Stimulated activated CD8-positive, alpha-beta memory T cell treated with anti-CD3 and anti-CD28 coated beads, Interleukin-2, amount 100 ng/mL, for 1 hour (primary cell): ENCODE measurements at places on chromosomes 2 and 18.

DNA sequence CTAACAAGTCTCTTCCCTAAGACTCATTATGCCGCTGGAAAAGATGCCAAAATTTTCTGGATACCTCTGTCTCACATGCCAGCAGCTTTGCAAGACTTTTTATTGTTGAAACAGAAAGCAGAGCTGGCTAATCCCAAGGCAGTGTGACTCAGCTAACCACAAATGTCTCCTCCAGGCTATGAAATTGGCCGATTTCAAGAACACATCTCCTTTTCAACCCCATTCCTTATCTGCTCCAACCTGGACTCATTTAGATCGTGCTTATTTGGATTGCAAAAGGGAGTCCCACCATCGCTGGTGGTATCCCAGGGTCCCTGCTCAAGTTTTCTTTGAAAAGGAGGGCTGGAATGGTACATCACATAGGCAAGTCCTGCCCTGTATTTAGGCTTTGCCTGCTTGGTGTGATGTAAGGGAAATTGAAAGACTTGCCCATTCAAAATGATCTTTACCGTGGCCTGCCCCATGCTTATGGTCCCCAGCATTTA is 26.3 kb downstream of the DHRS9 start:
- DNase-seq = no peak

DNA sequence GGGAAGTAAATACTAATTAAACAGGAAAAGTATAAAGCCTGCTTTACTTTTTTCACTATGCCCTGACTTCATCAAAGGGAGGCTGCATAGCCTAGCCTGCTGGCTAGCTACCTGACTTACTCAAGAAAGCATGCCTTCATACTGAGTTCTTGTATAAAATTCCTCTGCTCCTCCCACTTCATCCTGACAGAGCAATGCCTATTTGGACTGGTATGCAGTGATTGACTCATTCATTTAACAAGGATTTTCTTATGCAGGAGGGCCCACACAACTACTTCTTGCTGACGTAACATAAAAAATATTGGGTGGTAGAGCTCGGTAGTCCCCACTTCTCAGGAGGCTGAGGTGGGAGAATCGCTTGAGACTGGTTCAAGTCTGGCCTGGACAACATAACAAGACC is 70.5 kb downstream of the PRPF40A start:
- no peak for DNase-seq

- DNase-seq = no peak
Observed at GRCh38 chr2:96503637-96504243, 1.4 kb downstream of the NEURL3 start.

- no peak for DNase-seq
Observed at GRCh38 chr2:67503066-67503795, 106.1 kb downstream of the ETAA1 start.

- DNase-seq = no peak
Observed at GRCh38 chr2:75375646-75376582, 176.6 kb upstream of the TACR1 start.

GRCh38 chr18:79953971-79954651 is 2.7 kb upstream of the SLC66A2 start:
- DNase-seq = no peak

- no peak for DNase-seq
Observed at GRCh38 chr2:158979772-158980171, 11.3 kb downstream of the TANC1 start.

DNA sequence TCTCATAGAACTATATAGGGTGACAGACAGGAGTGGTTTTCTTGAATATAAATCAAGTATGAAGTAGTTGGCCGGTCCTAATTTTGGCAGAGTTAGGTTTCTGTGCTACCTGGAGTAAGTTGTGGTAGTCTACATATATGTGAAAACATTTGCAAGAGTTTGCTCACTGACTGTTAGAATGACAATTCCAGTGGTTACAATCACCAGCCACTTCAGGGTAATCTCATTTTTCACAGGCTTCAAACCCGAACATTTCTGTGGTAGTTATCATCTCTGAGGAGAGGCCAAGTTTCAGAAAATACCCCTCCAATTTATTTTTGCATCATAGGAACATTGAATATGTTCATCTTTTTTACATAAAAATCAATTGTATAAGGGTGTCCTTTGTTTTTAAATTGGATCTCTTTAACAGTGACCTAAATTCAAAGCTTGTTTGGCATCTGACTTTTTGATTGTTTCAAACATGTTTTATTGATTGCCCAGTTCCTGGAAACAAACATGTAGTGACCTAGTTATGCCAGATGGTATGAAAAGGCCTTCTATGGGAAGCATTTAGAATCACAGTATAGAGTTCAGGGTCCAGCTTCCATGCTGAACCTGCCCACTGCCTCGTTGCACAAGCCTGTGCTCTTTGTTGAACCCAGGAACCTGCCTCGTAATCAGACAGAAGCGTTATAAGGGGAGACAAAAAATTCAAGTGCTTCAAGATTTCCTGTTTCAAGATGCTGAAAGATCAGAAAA is 250.6 kb downstream of the LTBP1 start:
- DNase-seq = no peak

GRCh38 chr2:240785424-240786335 is 34.3 kb downstream of the KIF1A start:
- DNase-seq = no peak

DNA sequence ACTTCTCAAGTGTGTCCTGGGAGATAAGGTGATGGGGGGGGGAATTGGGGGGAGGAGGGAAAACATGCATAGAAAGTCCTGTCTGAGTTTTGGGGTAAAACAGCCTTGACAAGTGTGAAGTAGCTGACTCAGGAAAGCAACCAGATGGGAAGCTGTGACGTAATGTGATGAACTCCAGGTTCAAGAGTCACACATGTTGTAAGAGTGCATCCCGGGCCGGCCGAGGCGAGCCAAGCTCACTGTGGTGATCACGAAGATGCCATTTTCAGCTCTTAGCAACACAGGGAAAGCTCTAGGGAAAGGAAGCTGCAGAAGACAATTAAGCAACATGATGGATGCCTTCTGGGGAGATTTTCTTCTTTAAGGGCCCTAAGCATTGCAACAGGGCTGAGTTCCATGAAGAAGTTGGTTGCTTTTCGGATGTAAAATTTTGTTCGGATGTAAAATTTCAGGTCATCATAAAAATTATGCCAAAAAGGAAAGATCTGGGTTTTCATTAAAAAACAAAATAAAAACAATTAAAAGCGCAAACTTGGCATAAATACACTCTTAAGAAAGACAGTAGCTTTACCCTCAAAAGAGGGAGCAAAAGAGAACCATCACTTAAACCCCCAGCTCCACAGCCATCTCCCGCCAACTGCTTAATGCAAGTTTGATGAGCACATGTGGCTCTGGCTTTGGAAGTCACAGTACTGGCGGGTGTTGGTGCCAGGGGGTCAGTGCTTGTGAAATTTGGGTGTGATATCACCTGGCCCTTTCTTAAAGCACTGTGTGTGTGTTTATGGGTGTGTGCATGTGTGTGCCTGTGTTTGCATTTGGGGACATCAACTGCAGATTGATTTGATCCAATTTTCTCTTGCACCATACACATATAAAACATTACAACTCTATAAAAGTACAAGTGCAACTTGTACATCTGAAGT is 19.1 kb downstream of the SERTAD2 start:
- DNase-seq = no peak

- no peak for DNase-seq
Observed at GRCh38 chr18:8848541-8848940, 143.2 kb downstream of the MTCL1 start.

DNA sequence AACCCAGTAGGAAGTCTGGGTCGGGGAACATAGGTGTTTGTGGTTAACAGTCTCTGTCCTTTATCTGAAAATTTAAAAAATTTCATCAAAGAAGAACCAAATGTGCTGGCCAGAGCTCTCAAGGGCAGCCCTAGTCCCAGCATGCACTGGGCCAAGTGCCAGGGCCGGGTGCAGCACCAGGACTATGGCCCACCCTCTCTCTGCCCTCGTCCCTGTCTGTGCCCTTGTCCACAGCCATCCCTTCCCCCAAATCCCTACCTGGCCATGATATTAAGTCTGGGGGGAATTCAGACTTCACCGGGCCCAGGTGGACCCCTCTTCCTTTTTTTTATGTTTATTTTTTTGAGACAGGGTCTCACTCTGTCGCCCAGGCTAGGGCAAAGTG is 14.4 kb upstream of the ZFP36L2 start:
- DNase-seq = no peak

- DNase-seq = no peak
Observed at GRCh38 chr2:224948859-224949258, 93.4 kb downstream of the DOCK10 start.

DNA sequence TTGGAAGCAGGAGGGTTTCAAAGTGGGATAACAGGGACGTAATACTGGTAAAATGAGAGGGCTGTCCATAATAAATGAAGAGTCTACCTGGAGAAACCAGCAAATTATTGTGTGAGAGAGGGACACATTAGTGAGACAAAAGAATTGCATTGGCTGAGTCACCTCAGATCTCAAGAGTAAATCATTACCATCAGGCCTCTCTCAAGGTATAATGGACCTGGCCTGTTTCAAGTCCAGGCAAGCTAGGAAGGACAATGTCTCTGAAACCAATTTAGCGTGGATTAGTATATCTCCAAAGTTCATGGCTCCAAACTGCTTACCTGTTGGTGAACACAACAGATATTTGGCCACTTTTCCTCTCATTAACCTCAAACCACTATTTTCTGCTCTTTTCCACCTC is 471.4 kb downstream of the CMPK2 start:
- DNase-seq = no peak

DNA sequence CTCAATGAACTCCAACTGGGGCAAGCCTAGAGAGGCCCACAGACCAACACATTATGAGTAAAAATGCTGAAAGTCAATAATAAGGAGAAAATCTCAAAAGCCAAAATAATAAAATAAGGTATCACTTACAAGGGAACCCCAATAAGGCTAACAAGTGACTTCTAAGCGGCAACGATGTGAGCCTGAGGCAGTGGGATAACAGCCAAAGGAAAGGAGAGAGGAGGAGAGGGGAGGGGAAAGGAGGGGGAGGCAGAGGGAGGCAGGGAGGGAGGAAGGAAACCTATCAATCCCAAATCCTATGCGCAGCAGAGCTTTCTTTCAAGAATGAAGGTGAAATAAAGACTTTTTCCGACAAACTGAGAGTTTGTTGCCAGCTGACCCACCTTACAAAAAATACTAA is 6.0 kb upstream of the NFATC1 start:
- no peak for DNase-seq

DNA sequence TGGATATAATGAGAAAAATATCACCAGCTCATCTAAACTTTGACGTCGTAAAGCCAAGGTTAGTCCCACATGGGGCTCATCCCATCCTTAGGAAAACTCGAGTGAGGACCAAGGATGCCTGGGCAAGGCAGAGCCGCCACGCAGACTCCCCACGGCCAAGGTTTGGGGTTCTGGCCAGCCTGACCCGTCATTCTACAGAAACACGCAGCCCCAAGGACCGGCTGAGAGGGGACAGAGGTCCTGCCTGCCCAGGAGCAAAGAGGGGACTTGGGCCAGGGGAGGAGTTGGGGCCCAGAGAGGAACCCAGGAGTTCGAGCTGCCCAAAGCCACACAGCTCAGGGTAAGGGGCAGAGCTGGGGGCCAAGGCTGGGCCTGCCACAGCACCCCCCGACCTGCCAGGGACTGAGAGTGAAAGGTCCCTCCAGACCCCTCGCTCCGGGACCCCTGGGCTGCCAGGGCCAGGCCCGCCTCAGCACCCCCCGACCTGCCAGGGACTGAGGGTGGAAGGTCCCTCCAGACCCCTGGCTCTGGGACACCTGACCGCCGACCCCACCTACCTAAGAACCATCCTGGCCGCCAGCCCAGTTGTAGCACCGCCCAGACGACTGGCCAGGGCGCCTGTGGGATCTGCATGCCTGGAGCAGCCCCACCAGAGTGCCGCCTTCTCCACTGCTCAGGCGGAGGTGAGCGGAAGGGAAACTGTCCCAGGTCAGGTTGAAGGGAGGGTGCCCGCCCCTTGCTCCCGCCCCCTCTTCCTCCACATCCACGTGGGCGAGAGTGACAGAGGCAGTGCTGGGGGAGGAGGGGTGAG is at the start of gene PDCD1:
Gene PDCD1 (minus strand): TSS at position 689 of the 811 bp plus-strand sequence. CDS start 56 bp downstream, at position 633.
- no peak for DNase-seq

DNA sequence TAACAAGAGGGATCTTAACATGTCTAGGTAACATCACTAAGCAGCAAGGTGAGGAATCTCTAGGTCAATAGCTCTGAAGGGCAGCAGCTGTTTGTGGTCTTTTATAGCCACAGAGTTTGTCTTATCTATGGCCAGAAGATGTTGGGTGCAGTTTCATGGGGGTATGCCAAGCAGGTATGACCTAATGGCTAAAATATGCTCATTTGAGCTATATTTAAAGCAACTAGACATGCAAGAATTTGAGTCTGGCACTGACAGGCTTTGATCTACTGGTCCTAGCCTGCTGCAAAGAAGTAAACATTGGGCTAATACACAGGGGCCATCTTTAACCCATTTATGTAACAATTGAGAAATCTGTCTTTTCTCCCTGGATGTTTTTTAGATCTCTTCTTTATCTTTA is 13.9 kb upstream of the UGP2 start:
- no peak for DNase-seq

GRCh38 chr2:36584148-36584794 is 13.7 kb downstream of the FEZ2 start:
- no peak for DNase-seq

- no peak for DNase-seq
Observed at GRCh38 chr18:42168487-42168886, 213.5 kb downstream of the PIK3C3 start.
